Stimulated activated CD4-positive, alpha-beta T cell treated with anti-CD3 and anti-CD28 coated beads, Interleukin-4, amount 100 ng/mL, for 48 hours (primary cell): ENCODE measurements at places on chromosomes 16 and 17.

- no peak for DNase-seq
These were observed 8.6 kb downstream of the ALDH3A1 start for GRCh38 chr17:19739241-19740201.

GRCh38 chr17:75237100-75238014 lies 24.0 kb downstream of the GGA3 start:
- DNase-seq, result no peak

DNA sequence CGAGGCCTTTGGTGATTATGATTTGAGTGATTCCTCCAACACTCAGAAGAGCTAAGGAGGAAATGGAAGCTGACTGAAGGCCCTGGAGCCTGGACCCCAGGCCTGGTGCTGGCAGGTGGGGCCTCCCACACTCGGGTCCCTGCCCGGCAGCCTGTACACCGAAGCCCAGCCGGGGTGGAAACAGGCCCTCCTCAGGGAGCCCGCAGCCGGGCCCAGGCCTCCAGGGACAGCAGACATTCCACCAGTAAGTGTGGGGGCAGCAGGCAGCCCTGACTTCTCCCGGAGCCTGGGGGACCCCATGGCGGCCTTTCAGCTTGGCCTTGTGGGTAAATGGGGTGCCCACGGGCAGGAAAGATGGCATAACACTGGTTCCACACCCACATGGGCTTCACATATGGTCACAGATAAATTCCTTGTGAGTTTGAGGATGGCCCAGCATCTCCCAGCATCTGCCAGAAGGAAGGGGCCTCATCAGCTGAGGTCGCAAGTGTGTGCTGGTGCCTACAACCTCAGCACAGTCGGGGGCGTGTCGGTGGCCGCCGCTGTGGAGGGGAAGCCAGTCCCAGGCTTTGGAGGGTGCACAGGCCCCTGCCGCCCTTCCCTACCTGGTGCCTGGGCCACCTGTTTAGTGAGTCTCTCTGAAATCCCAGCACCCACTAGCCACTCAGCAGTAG lies 29.2 kb upstream of the SLC38A10 start:
- DNase-seq, result no peak

GRCh38 chr16:19809121-19809635 lies 75.5 kb downstream of the GPRC5B start:
- DNase-seq, result no peak

- no peak for DNase-seq
These were observed 25.1 kb upstream of the MMP2 start for GRCh38 chr16:55453909-55454308.

- DNase-seq, result no peak
These were observed 1.6 kb downstream of the FAM83G start for GRCh38 chr17:19002805-19003542.

DNA sequence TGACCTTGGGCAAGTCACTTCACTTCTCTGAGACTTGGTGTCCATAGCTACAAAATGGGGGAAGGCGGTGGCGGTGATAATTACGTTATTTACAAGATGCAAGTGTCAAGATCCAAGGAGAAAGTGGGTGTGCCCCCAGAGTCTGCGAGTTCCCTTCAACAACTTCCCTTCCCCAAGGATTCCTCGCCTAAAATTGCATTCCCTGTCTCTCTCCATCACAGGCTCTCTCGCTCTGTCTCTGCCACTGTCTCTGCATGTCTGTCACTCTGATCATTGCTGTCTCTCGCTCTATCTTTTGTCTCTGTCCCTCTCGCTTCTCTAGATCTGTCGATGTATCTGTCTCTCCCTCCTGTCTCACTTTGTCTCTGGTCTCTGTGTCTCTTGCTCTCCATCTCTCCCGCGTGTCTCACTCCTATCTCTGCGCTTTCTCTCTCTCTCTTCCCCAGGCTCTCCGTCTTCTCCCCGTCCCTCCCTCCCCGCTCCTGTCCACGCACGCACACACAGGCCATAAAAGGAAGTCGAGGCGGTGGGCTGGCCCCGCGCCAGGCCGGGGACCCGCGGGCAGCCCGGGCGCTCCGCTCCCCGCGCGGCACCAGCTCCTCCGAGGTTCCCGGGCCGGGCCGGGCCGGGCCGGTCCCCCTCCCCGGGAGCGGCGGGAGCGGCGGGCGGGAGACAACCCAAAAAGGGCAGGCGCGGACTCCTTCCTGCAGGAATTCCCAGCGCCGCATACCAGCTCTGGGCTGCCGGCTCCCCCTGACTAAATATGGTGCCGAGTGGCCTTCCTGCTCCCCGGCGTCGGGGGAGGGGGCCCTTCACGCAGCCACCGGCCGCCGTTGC lies 1.1 kb upstream of the MYH11 start:
- DNase-seq, result no peak
